Lung (tissue), 17 donors: ENCODE measurements at places on chromosomes 1 and 21. TPM values are rescaled to one million over a fixed set of nuclear protein-coding genes. Genes with fewer than 3 reads are reported as not detected.

GABPA gene
- total RNA-seq: 43.6 TPM

GJA8 gene
- total RNA-seq: not detected

GRCh38 chr1:214993419-214993818 lies 89.1 kb upstream of the KCNK2 start:
- DNase-seq: no peak

TNFSF4 gene
- total RNA-seq: 2.5 TPM

DNA sequence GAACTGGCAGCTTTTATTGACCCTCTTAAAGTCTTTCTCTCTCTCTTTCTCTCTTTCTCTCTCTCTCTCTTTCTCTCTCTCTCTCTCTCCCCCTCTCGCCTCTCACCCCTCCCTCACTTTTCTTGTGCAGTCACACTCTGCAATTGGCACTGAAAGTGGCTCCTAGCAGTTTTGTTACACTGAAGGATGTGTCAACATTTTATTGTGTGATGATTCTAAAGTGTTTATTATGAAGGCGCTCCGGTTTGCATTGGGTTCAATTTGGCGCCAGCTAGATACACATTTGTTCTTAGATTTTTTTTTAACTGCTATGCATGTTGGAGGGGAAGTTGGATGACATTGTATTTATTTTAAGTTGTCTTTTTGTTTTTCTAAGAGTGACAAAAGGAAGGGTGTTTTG lies 64.0 kb upstream of the CHRM3 start:
- DNase-seq: no peak

- no peak for DNase-seq
These were observed at the start of gene MNDA for GRCh38 chr1:158830904-158831507. TSS of gene MNDA (plus strand) at chr1:158831351. CDS start at chr1:158842154, 10,803 bp downstream.

DNA sequence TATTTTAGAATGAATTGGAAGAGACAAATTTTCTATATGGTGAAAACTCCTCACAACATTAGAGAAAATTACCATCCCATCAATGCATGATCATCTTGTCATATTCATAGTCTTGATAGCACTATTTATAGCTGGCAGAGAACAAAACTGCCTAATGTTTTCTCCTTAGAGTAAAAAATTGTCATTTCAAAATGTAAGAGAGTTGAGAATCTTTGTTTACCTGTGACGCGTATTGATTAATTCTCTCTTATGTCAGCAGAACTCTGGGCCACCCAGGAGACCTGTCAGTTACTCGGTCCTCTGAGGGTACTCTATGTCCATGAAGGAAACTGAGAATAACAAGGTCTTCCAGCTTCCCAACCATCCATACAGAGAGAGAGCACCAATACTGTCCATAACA lies 381.4 kb upstream of the ZP4 start:
- no peak for DNase-seq

DNM3 gene
- 16.3 TPM for total RNA-seq

PIAS3 gene
- 54.9 TPM for total RNA-seq

GRCh38 chr1:207203541-207203940 lies 99.5 kb downstream of the C4BPA start:
- no peak for DNase-seq

DNA sequence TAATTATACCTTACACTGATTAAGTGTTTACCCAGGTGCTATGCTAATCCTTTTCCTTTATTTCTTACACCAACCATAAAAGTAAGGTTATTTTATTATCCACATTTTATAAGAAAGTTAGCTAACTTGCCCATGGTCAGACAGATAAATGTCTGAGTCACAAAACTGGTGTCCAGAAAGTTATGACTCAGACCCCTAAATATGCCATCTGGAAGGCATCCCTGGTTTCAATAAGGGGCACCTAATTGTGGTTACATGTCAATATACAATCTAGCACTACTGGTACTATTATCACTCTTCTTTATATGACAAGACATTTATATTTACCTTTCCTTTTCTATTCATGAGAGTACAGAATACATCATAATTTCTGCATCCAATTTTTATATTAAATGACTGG lies 496.5 kb upstream of the ADGRL2 start:
- no peak for DNase-seq

GRCh38 chr1:175313672-175314225 lies 121.2 kb upstream of the KIAA0040 start:
- DNase-seq: no peak

GRCh38 chr1:236947794-236948193 lies 56.4 kb downstream of the MT1HL1 start:
- no peak for DNase-seq

GUCA2A gene
- not detected for total RNA-seq
